ENCODE measurements at places on chromosomes 12 and 14.

DNA sequence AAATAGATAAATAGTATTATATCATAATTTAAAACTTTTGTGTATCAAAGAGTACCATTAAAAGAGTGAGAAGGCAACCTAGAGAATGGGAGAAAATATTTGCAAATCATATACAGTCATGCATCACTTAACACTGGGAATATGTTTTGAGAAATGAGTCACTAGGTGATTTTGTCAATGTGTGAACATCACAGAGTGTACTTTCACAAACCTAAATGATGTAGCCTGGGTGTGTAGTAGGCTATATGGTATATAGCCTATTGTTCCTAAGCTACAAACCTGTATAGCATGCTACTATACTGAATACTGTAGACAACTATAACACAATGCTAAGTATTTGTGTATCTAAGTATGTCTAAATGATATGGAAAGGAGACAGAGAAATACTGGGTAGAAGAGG is 48.0 kb upstream of the ARID2 start:
- no peak for DNase-seq

DNA sequence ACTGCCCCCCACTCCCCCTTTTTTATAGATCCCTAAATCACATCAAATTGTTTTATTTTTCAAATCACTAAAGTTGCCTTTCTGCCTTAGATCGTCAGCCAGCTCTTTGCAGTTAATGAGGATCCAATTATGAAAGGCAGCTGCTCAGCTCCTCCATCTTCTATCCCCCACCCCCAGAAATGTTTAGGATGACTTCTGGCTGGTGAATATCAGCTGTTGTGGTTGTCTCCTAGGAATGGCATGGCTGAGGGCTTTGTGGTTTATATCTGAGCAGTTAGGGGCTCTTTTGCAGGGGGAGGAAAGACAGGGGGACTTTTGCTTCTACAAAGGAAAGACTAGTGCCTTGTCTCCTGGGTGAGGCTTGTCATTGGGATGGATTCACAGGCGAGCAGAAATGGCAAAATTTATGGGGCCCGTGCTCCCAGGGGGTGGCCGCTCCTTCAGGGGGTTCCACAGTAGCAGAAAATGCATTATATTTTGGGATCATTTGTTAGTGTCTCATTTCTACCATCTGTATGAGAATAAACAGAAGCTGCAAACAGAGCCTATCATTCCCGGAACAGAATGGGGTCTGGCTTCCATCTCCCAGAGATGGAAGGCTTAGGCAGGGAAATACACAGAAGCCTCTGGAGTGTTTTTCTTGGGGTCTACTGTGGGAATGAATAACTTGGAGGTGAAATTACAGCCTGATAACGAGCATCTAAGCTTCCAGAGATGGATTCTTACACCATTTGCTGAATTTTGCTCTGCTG is 6.5 kb downstream of the JDP2 start:
- no peak for DNase-seq

- no peak for DNase-seq
Observed at GRCh38 chr14:104752423-104752734, 568 bp upstream of the SIVA1 start.

DNA sequence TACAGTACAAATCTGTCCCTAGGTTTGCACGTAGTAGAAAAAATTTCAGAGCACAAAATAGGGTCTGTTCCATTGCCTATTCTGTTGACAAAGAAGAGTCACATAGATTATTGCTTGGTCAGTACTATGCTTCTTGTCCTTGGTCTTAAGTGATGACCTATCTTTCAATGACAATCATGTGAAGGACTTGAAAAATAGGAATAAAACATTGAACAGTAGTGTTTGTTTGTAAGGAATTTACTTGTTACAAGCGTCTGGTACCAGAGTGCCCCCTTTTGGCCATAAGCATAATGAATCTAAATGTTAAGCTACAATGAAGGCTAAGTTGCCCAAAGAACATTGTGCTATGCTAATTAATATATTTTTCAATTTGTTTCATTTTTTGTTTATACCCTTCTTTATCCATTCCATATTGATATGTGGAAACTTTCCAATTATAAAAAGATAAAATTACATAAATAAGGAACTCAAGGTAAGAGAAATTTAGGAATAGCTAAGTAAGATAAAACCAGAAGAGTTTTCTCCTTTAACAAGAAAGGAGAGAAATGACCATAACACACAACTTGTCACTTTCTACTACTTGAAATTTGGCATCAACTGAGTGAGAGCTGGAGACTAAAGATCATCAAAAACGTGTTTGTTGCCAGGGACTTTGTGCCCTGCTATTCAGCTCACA is 204.7 kb downstream of the EPS8 start:
- DNase-seq, result no peak

DNA sequence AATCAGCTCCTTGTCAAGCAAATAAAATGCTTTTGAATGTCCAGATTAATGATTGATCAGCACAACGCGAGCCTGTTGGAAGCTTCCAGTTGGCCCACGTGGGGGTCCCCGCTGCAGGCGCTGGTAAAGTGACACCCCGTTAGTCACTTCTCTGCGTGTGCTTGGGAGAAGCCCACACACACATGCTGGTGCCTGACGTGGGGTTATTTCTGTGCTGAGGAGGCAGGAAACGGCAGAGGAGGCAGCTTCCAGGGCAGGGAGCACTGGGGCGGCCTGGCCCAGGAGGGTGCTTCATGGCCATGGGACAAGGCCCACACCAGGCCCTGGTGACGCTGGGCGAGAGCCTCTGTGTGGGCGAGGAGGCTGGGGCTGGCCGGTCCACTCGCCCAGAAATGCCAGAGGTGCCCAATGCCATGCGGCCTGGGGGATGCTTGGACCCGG is 101.5 kb downstream of the KIF26A start:
- DNase-seq, result peak; percentile 60

DNA sequence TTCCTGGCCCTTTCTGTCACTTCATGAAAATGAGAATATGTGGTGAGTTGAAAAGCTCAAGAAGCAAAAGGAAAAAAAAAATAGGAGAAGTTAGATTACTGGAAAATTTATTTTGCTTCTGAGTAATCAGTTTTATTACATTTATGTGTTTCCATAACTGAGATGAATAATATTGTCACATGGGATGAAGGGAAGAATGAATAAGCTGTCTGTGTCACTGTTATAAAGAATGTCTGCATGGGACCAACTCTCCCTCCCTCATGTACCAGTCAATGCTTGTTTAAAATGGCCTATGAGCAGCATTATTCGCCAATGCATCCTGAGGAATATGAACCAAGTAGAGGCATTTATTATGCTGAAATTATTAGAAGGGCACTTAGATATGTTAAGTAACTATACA is 246.3 kb downstream of the PRKD1 start:
- DNase-seq, result no peak

- no peak for DNase-seq
Observed at GRCh38 chr14:76380991-76381390, 5.1 kb downstream of the ESRRB start.

DNA sequence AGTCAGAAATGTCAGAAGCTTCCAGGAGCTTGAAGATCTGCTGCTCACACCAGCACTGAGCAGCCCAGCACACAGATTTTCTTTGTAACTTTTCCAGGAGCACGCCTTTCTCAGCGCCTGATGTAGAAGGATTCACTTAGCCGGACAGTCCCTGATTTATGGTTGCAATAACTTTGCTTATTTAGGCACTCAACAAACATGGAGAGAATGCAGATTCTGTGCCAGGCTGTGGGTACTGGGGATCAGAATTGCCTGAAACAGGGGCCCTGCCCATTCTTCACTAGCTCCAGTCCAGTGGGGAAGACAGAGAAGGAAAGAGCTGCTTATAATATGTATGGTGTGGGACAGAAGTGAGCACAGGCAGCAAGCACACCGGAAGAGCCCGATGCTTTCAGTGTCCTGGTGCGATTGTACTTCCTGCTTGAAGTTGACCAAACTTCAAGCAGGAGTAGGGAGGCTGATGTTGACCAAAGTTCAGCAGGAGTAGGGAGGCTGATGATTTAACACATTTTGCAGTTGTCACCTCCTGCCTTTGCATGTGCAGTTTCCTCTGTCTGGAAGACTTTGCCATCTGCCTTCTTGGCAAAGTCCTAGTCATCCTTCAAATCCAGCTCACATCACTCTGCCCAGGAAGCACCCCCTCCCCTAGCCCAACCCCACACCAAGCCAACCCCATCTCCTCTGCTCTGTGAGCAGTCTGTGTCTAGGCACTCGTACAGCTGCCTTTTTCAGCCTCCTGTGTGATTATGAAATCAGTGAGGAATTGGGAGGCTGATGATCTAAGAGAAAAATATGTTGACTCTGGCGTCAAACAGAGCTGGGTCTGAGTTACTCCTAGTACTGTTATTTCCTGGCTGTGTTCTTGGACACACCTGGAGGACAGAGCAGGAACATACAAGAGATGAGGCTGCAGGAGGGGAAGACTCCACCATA is 12.0 kb upstream of the PRIMA1 start:
- no peak for DNase-seq

- DNase-seq, result no peak
Observed at GRCh38 chr12:26278266-26278665, 82.9 kb downstream of the SSPN start.

Measured in lower leg skin (tissue), 4 donors.